Stimulated activated memory B cell treated with anti-CD40 and anti-IgM and Interleukin-4, amounts not matched to agents 10 μg/mL and 1 μg/mL and 100 μg/mL, for 72 hours (primary cell): ENCODE measurements at places on chromosomes 7 and 10.

DNA sequence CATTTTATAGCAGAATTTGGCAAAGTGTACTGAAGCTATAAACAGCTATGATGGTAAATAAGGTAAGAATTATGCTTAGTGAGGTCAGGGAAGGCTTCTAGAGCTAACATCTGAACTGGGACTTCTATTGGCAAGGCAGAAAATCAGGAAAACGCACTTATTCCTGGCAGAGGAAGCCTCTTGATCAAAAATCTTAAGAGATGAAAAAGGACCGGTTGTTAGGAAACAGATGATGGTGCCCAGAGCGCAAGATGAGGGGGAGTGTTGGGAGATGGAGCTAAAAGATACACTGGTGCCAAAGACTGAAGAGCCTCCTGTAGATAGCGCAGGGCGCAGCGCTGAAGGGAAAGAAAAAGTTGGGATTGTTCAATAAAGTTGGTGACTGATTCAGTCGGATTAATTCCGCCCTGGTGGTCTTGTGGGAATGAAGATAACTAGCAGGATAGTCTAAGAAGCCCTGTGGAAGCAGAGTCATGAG lies 550 bp upstream of the CALU start:
- ATAC-seq: peak; percentile 28

DNA sequence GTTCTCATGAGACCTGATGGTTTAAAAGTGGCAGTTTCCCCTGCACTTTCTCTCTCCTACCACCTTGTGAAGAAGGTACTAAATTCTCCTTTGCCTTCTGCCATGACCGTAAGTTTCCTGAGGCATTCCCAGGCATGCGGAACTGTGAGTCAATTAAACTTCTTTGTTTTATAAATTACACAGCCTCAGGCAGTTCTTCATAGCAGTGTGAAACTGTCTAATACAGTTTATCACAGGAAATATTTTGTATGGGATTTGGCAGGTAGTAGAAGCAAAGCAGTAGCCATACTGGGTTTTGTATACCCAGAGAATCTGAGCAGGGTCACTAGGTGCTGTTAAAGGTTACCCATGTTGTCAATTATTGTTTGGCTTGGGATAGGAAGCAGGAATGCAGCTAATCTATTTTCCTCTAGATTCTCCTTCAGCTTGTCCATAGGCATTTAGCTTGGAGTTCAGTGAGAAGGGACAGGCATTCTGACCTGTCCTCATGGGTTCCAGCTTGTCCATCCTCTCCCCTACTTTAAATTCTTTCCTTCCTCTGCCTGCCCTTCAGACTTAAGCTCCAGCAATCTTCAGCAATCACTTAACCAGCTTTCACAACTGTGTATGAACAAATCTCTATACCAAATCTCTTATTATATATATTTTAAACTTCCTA lies 186.7 kb downstream of the PCLO start:
- no peak for ATAC-seq

DNA sequence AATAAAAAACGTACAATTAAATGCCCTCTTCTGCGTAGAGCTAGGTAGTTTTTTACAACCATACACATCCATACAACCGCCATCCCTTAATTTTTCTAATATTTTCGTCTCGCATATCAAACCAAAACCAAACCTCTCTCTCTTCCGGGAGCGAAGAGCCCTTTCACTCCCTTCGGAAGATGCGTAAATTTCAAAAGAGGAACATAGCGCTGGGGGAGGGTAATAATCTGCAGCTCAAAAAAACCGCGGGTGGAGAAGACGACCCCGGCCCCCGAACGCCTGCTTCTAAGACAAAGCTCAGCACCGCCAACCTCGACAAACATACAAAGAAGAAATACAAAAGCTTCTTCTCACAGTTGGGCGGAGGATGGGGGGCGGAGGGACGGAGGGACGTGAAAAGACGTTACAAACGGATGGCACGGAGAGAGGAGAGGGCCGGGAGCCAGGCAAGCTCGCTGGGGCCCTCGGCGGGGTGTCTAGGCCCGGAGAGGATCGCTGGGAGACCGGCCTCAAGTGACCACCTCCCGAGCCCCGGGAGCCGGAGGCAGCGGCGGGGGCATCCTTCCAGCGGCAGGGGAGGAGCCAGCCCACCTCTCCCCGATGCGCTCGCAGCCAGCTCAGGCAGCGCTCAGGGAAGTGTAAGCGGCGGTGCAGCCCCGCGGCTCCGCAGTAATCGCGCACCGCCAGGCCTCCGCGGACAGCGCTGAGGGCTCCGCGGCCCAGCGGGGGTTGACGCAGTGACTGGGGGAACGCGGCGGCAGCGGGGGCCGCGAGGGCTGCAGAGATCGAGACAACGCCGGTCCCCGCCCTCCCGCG lies 851 bp downstream of the MKRN1 start:
- ATAC-seq: peak; percentile 53

GRCh38 chr7:96059075-96059474 lies 262.8 kb downstream of the SLC25A13 start:
- no peak for ATAC-seq

DNA sequence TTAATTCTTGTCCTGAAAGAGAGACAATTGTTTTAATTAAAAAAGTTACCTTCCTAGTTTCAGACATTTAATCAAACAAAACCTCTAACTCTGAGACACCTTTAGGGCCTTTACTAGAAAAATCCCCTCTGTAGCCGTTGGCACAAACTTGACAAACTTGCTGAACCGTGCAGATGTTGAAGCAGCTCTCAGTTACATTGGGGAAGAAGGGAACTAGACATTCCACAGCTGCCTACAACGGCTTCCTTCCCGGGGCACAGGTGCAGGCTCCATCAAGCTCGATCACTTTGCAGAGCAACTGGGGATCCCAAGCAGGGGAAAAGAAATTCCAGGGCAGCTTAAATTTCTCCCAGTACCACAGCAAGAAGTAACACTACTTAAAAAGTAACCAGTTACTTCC lies 141.3 kb downstream of the SKAP2 start:
- no peak for ATAC-seq

DNA sequence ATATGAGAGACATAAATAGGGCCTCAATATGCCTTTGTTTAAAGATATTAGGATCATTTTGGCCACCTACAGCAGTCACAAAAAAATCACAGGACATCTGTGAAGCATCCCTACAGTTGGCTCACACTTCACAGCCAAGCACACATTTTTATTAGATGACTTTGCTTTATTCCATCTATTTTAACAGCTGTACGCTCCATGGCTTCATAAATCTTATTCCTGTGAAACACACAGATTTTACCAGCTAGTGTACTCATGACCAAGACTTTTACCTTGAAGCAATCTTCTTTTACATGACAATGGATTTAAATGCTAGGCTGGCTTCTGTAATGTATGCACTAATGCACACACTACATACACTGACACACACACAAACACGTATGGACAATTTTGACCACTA lies 254.8 kb upstream of the PITRM1 start:
- no peak for ATAC-seq

DNA sequence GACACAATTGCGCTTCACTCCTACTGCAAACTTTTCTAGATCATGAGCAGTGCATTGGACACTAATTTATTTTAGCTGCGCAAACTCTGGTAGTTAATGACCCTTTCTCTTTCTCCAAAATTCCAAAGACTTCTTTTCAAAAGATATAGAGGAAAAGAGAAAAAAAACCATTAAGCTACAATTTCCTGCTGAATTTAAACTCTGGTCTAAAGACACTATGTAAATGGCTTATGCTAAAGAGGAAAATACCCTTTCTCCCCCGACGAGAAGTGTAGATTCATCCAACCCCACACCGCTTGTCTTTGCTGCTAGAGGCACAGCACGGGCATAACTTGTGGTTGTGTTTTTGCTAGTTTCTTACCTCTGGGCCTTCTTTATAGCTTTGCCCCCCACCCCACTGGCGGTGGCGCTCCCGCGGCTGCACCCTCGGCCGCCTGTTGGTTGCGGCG lies 84.1 kb downstream of the SNX10 start:
- ATAC-seq: peak; percentile 45

- ATAC-seq: no peak
Measured at GRCh38 chr10:35343739-35344138, 7.4 kb downstream of the CCNY start.

DNA sequence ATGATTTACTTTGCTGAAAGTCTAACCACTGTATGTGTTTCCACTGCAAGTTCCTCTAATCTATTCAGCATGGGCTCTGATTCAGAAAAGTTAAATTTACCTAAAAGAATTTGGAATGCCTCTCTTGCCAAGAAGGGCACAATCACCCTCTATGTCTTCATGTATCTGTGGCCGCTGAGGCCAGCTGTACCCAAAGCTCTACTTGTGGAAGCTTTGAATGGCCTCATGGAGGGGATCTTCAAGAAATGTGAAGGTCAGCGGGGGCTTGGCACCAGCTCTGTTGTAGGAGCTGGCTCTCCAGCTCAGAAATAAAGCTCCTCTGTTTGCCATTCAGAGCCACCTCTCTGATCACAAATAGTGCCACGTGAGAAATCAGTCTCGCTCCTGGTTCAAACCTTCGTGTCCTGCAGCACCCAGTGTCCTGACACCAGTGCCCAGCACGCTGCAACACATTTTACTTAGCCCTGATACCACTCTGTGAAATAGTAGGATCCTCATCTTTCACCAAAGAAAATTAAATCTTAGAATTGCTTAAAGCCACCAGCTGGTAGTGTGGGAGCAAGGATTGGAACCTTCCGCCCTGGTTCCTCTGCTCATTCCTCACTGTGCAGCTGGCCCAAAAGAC lies 61.1 kb downstream of the PKD1L1 start:
- ATAC-seq: no peak

GRCh38 chr10:43384252-43385221 lies 13.1 kb downstream of the FXYD4 start:
- ATAC-seq: no peak
